Astrocyte (in vitro differentiated cells and primary cell): ENCODE measurements at places on chromosomes 7 and 10.

- DNase-seq = peak; percentile 38
Measured at GRCh38 chr7:37208528-37208927, 240.1 kb downstream of the ELMO1 start.

DNA sequence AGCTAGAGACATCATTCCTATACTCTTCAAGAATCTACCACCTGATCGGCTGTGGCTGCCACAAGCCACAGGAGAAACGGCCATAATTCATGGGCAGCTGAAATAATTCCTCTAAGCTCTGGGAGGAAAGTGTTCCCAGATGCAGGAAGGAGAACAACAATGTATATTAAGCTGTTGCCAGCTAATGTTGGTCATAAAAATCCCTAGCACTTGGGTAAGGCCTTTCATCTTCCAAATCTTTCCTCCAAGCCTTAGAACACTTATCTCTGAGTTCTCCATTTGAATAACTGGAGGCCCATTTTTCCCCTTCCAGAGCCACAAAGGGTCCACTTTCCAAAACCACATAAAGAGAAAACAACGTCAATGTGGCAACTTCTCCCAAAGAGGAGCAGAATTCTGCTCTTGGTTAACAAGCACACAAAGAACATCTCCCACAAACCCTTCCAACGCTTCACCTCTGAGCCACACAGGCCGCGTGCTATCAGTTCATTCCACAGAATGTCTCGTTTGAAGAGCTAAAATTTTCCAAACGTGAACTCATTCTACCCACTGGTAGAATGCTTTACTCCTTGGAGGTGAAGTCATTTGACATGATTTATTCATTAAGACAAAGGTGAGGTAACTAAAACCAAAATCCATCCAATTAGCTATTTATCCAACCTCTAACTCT is 11.2 kb downstream of the KCNMA1 start:
- DNase-seq = peak; percentile 81

DNA sequence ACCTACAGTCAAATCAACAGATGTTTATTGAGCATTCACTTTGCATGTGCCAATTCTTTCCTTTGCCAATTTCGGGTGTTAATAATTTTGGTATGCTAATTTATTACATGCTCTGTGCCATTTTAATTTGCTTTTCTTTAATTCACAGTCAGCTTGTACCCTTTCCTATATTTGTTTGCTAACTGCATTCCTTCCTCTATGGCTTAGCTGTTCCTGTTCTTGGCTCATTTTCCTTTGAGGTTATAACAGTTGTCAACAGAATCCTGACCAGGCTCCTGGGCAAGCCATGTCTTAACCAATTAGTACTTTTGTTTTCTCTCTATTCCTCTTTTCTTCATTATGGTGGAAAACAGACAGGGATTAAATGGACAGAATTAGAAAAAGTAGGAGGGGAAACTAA is 73.6 kb upstream of the RPA3 start:
- no peak for DNase-seq

GRCh38 chr10:96955794-96956193 is 123.7 kb downstream of the LCOR start:
- DNase-seq = no peak

DNA sequence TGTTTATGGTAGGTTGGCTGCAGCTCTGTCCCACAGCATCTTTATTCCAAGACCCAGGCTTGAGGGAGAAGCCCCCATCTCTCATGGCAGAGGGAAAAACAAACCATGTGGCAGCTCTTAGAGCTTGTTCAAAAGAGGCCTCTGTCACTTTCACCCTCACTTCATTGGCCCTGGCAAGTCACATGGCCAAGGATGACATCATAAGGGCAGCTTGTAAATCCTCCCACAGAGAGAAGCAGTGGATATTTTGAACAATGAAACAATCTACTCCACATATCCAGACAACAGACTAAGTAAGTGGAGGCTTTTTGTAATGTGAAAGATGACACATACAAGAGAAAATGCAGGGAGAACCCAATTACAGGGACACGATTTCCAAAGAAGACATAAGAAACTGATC is 108.1 kb downstream of the GRID1 start:
- DNase-seq = peak; percentile 11

DNA sequence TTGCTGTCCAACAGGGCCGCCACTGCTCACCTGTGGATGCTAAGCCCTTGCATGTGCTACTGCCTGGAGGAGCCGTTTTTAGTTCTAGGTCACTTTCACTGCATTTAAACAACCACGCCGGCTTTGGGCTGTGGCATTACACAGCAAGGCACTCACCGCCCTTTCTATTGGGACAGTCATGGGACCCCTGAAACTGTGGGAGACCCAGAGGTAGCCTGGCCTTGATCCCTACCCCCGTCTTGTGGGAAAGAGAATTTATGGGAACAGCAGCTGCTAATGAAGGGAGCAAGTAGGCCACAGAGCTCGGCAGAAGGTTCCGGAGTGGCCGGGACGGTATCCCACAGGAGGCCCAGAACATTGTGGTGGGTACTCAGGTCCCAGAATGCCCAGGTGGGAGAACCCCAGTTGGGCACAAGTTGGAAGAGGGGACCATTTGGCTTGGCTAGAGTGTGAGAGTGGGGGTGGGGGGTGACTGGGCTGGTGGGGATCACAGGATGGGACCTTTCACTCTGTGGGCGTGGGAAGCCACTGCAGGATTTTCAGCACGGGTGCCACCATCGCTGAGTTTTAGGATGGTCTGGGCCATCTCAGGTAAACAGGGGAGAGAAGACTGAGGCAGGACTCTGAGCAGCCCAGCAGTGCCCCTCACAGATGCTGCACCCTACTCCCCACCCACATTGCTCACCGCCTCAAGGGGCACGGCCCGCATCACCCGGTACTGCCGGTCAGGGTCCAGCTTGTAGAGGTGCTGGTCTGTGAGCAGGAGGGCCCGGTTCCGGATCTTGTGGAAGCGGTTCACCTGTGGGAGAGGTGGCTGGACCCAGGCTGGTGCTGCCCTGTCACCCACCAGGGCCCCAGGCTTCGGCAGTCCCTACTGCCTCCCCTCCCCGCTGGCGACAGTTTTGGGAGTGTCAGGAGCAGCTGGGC is 15.2 kb downstream of the MYO1G start:
- DNase-seq = no peak
